Activated B cell treated with CpG ODN at 0.5 μM for 24 hours (primary cell): ENCODE measurements at places on chromosomes 1 and 21.

DNA sequence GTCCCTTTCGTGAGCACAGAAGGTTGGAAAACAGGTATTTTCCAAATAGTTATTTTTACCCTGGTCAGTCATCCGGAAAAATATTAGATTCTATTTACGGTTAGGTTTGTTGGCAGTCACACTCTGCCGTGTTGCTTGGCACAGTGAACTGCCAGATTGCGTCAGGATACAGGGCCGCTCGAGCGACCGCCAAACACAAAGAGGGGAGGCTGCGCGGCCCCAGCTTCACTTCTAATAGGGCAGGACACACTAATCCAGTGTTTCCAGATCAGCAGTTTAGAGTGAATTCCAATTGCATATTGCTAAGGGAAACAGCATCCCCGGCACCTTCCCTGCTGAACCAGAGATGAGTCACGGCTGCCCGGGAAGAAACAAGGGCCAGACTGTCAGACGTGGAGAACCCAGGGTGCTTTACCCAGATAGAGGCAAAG is 22.9 kb downstream of the UMODL1 start:
- no peaks in the 10 kb centered on the region for H3K36me3 ChIP-seq
- H3K4me3 ChIP-seq, result no peak overlapping the region
- no peak overlapping the region for H3K27ac ChIP-seq
- no peak for DNase-seq
- peaks cover 10% of the 10 kb centered on the region for H3K4me1 ChIP-seq

DNA sequence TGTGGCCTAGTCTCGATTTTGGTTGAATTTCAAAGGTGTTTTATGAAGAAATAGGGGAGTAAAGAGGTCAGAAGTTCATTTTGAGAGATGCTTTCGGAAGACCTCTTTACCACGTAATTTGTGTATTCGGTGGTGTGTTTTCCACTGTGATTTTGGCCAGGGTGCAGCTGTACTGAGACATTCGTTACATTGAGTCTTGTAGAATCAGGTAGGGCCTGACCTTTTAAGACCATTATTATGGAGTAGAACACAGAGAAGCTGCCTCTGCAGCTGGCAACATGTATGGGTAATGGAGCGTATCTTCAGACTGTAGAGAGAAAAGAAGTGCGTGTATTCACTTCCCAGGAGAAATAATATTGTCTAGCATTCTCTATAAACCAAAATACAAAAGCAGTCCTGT is 326.5 kb downstream of the PDE4B start:
- DNase-seq, result no peak
- H3K36me3 ChIP-seq, result no peaks in the 10 kb centered on the region
- H3K27ac ChIP-seq, result no peak overlapping the region
- peaks cover 20% of the 10 kb centered on the region for H3K27me3 ChIP-seq
- H3K4me1 ChIP-seq, result no peaks in the 10 kb centered on the region

DNA sequence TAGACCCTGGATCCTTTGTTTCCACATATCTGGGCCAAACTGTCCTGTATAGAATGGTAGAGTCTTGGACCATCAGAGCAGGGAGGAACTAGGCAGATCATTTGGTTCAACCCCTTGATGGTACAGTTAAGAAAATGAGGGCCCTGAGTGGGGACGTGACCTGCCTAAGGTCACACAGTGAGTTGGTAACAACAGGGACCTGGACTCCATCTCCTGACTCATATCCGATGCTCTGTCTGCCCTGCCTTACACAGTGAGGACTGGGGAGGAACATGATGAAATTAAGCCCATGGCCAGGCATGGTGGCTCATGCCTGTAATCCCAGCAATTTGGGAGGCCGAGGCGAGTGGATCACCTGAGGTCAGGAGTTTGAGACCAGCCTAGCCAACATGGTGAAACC is 440.2 kb downstream of the PTPRU start:
- H3K4me1 ChIP-seq, result no peaks in the 10 kb centered on the region
- DNase-seq, result no peak
- no peaks in the 10 kb centered on the region for H3K36me3 ChIP-seq
- no peak overlapping the region for H3K4me3 ChIP-seq

GRCh38 chr1:2009101-2010053 is 5.8 kb upstream of the CFAP74 start:
- H3K36me3 ChIP-seq, result no peaks in the 10 kb centered on the region
- H3K4me1 ChIP-seq, result no peaks in the 10 kb centered on the region
- no peak overlapping the region for H3K4me3 ChIP-seq
- H3K27ac ChIP-seq, result no peak overlapping the region
- no peak for DNase-seq

GRCh38 chr1:147185432-147185831 is 13.2 kb upstream of the PRKAB2 start:
- H3K36me3 ChIP-seq, result peaks cover 3% of the 10 kb centered on the region
- H3K4me1 ChIP-seq, result no peaks in the 10 kb centered on the region
- no peak for DNase-seq

DNA sequence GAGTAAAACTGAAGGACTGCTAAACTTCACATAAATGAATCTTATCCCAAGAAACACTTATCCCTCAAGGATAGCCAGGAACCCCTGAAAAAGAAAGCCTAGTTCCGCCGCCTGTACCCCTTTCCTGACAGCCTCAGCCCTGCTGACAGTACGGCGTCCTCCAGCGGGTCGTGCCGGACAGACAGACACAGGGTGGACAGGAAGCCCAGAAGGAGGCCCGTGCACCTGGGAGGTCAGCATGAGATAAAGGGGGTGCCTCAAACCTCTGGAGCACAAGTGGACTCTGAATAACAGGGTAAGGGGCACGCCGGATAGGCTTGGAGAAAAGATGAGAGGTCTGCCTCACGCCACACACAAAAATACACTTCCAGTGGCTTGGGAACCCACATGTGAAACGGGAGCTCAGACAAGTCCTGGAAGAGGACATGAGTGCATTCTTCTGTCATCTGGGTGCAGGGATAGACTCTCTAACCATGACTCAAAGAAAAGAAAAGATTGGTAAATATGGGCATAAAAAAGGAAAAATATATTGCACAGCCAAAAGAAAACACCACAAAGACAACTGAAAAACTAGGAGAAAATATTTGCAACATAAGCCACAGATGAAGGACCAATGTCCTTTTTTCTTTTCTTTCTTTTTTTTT is 17.3 kb upstream of the ADARB1 start:
- no peak overlapping the region for H3K27ac ChIP-seq
- H3K4me1 ChIP-seq, result no peaks in the 10 kb centered on the region
- peaks cover 34% of the 10 kb centered on the region for H3K27me3 ChIP-seq
- no peak overlapping the region for H3K4me3 ChIP-seq
- no peak for DNase-seq

GRCh38 chr1:40944326-40944725 is 35.2 kb upstream of the CTPS1 start:
- H3K36me3 ChIP-seq, result no peaks in the 10 kb centered on the region
- H3K27me3 ChIP-seq, result peaks cover 23% of the 10 kb centered on the region
- no peaks in the 10 kb centered on the region for H3K4me1 ChIP-seq
- no peak overlapping the region for H3K27ac ChIP-seq
- DNase-seq, result no peak
- no peak overlapping the region for H3K4me3 ChIP-seq

- no peaks in the 10 kb centered on the region for H3K36me3 ChIP-seq
- no peak for DNase-seq
- H3K4me3 ChIP-seq, result no peak overlapping the region
- H3K27ac ChIP-seq, result no peak overlapping the region
These were observed 117.9 kb downstream of the DMRTB1 start for GRCh38 chr1:53576866-53577760.

GRCh38 chr1:85484716-85485115 is 19.8 kb upstream of the DDAH1 start:
- no peaks in the 10 kb centered on the region for H3K4me1 ChIP-seq
- no peak overlapping the region for H3K27ac ChIP-seq
- DNase-seq, result no peak
- peaks cover 7% of the 10 kb centered on the region for H3K27me3 ChIP-seq

DNA sequence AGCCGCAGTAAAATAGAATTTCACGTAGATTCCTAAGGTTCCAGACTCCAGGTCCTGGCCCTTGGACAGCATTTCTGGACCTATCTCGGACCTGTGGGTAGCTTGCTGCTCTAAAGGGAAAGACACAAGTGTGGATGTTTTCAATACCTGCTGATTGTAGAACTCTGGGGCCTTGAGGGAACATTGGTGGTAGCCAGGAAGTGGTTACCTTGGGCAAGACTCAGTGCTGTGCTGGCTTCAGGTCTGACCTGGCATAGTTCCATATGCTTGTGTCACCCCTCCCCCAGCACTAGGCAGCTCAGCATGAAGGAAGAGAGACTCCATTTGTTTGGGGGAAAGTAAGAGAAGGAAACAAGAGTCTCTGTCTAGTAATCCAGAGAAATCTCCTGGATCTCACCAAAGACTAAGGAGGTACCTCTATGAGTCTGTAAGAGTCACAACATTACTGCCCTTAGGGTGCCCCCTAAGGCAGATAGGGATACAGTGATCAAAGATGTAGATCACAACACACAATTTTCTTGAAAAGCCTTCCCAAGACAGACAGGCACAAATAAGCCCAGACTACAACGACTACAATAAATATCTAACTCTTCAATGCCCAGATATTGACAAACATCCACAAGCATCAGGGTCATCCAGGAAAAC is 398.8 kb downstream of the TGFB2 start:
- no peaks in the 10 kb centered on the region for H3K36me3 ChIP-seq
- no peak overlapping the region for H3K4me3 ChIP-seq
- H3K27me3 ChIP-seq, result peaks cover 2% of the 10 kb centered on the region
- no peak overlapping the region for H3K27ac ChIP-seq

- H3K4me1 ChIP-seq, result no peaks in the 10 kb centered on the region
- no peaks in the 10 kb centered on the region for H3K27me3 ChIP-seq
- DNase-seq, result no peak
- peaks cover 81% of the 10 kb centered on the region for H3K36me3 ChIP-seq
- no peak overlapping the region for H3K4me3 ChIP-seq
- no peak overlapping the region for H3K27ac ChIP-seq
These were observed 27.9 kb downstream of the MORC3 start for GRCh38 chr21:36347962-36348328.

- DNase-seq, result no peak
- H3K27me3 ChIP-seq, result no peaks in the 10 kb centered on the region
- H3K4me3 ChIP-seq, result no peak overlapping the region
- H3K36me3 ChIP-seq, result no peaks in the 10 kb centered on the region
- no peak overlapping the region for H3K27ac ChIP-seq
These were observed 167.1 kb upstream of the JUN start for GRCh38 chr1:58950897-58951296.

GRCh38 chr1:212683357-212683722 is 16.3 kb downstream of the BATF3 start:
- peak overlapping the region; percentile 84 for H3K27ac ChIP-seq
- DNase-seq, result no peak

- no peak for DNase-seq
- no peaks in the 10 kb centered on the region for H3K27me3 ChIP-seq
- H3K27ac ChIP-seq, result peak overlapping the region; percentile 90
- H3K4me1 ChIP-seq, result peaks cover 95% of the 10 kb centered on the region
- peaks cover 26% of the 10 kb centered on the region for H3K36me3 ChIP-seq
- peak overlapping the region; percentile 49 for H3K4me3 ChIP-seq
These were observed 56.5 kb downstream of the GALNT2 start for GRCh38 chr1:230123280-230124185.

GRCh38 chr1:111943066-111943465 is 46.4 kb downstream of the KCND3 start:
- no peaks in the 10 kb centered on the region for H3K36me3 ChIP-seq
- no peak overlapping the region for H3K4me3 ChIP-seq
- peaks cover 8% of the 10 kb centered on the region for H3K27me3 ChIP-seq
- H3K27ac ChIP-seq, result no peak overlapping the region

GRCh38 chr1:92754000-92754718 is 30.7 kb downstream of the EVI5 start:
- no peaks in the 10 kb centered on the region for H3K4me1 ChIP-seq
- DNase-seq, result no peak
- H3K36me3 ChIP-seq, result peaks cover 8% of the 10 kb centered on the region
- H3K4me3 ChIP-seq, result no peak overlapping the region
- no peaks in the 10 kb centered on the region for H3K27me3 ChIP-seq

- no peak overlapping the region for H3K27ac ChIP-seq
- H3K27me3 ChIP-seq, result peaks cover 8% of the 10 kb centered on the region
- DNase-seq, result no peak
- no peak overlapping the region for H3K4me3 ChIP-seq
- H3K36me3 ChIP-seq, result no peaks in the 10 kb centered on the region
These were observed 143.3 kb downstream of the PLXNA2 start for GRCh38 chr1:208100906-208101305.

DNA sequence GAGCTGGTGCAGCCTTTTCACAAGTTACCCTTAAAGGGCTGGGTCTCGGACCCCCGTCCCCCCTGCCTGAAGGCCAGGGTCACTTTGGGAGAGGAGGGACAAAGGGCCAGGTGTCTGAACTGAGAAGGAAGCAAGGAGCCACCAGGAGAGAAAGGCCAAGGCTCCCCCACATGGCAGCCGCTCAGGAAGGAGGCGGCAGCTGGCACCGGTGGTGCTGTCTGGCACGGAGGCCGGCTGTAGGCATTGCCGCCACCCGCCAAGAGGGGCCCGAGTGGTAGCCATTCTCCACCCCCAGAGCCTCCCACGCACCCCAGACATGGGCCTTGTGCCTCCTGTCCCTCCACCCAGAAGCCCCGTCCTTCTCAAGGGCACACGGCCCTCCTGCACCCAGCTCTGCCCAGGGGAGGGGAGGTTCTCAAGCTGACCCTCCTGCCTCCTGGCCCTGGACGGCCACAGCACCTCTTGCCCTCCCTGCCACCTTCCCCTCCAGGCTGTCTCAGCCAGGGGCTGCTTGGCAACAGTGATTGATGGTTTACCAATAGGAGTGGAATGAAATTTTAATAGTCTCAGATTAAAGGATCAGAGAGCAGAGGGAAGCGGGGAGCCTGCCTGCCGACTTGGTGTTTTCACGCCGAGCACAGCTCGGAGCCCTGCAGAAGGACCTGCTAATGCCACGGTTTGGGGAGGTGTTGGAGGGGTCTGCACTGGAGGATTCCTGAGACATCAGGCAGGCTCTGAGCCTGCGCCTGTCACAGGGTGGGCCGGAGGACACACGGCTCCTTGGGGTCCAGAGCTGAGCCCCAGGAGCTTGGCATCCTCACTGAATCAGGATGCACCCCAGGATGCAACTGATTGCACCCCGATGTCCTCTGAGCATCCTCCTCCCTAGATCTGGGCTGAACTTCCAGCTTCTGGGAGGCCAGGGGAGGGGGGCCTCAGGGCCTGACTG is 211.9 kb upstream of the VAMP3 start:
- no peaks in the 10 kb centered on the region for H3K4me1 ChIP-seq
- H3K27me3 ChIP-seq, result peaks cover 2% of the 10 kb centered on the region
- H3K27ac ChIP-seq, result no peak overlapping the region
- no peak overlapping the region for H3K4me3 ChIP-seq
